ENCODE measurements at places on chromosomes 5 and 9.
A peak's percentile ranks its signal among the peaks of the same experiment; 100 is the strongest.

DNA sequence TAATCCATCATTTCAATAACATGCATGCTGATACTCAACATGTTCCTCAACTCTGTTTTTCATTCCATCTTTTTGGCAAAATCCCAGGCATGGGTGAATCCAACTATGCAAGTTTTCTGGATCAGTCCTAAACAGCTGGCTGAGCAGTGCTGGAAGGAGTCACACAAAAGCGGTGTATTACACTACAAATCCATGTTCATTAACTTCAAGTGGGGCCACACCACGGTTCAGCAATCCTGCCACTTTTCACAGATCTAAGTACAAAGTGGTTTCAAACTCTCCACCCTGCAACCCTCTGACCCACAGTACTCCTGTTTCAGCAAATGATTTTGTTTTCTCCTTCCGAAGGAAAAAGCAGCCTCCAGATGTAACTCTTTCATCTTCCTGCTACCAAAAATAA, 222.5 kb downstream of the EPB41L4A start:
- no peak for DNase-seq

- DNase-seq, result no peak
Measured at GRCh38 chr9:2363781-2364180, 257.8 kb upstream of the VLDLR start.

- DNase-seq, result no peak
Measured at GRCh38 chr5:154176181-154176580, 14.4 kb upstream of the GALNT10 start.

GRCh38 chr5:2626572-2626971, 124.9 kb downstream of the IRX2 start:
- DNase-seq, result no peak

DNA sequence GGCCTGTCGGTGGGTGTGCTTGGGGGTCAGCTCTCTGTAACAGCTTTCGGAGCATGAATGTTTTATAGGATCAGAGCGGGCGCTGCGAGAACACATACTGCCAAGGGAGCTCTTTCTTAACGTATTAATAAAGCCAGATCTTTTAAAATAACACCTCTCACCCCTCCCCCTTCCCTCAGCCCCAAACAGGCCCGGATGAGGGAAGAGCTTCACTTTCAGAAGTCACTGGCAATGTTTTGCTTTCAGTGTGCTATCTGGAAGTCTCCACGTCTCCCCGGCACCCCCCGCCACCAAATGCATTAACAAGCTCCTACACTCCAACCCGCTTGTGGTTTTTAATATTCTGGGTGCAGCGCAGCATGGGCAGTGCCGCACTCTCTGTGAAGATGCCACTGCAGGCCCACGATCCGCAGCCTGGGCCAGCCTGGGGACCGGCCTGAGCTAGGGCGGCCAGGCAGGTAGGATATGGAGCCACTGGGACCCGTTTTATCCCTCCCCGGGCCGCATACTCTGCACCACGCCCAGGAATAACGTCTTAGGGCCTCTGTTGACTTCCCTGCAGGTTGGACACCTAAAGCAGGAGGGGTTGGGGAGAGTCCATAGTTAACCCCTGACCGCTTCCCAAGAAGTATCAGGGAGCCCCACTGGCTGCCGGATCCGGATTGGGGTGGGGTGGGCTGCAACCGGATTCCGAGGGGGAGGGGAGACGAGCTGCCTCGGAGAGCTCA, 12.6 kb downstream of the NR2F1 start:
- no peak for DNase-seq

GRCh38 chr9:111176511-111176910, 138.2 kb upstream of the LPAR1 start:
- no peak for DNase-seq

DNA sequence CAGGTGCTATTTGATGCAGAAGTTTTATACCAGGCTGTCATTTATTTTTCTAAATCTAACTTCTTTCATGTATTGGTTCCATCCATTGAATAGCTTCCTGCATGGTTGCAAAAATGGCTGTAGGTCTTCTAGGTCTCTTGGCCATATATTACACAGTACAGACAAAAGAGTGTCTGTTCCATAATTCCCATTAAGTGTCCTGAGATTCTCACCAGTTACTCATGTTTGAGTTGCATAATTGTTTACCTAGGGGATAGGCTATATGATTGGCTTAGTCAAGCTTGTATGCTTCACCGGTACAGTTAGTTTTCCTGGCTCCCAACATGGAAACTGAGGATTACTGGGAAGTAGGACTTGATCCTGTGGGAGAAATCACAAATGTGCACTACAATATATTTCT, 399.4 kb upstream of the NUDT12 start:
- DNase-seq, result no peak

DNA sequence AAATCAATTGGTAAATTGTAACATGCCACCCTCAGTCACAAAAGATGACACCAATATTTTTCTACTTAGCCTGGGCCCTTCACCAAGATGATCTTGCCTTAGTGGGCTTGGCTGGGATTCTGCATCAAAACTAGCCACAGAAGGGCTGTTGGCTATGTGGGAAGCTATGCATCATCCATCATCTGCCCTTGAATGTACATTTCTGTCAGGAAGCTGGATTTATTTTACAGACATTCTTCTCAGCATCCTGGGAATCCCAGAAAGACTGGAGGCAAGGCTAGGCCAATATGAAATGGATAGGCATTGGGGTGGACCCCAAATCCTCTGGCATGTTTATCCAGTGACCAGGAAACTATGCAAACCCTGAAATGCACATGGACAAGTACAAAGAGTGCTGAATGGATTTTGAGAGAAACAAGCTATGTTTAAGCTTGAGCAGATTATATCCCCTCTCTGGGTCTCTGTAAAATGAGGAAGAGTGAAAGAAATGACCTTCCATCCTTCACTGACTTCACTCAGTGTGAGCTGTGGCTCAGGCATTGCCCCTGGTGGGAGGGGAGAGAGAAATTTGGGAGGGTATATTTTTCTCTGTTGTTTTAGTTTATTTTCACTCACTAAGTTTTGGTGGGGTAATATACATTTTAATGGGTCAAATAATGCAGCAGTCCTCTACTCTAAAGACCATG, 283.6 kb downstream of the EBF1 start:
- no peak for DNase-seq

DNA sequence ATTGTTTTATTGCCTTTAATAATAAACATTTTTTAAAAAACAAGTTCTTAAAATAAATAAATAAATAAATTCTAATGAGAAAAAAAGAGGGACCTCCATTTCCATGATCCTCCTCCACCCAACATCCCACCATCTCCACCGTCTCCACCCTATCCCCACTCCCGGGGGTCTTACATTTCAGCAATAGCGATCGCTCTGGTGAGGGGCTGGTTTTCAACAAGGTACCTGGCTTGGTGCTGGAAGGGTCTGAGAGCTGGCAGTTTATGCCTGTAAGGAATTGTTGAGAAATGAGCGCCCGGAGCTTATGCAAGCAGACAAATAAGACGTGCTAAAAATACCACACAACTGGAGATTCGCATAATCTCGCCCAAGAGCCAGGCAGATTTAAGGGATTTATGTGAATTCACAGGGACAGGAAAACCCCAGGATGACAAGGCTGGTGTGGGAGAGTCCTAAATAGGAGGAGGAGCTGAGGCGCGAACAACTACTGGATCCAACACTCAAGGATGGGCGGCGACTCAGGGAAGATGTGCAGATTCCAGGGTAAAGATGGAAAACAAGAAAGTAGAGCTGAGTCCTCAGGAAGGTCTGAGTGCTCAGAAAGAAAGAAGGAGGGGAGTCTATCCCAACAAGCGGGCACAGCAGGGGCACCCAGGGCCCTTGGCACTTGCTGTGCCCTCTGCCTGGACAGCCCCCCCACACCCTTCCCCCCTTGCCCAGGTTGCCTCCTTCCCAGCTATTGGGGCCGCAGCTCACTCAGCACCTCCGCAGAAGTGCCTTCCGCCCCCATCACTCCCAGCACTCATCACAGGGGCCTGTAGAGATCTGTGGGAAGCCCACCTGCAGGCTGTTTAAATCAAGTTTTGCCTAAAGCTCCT, 27.0 kb downstream of the TRIM14 start:
- no peak for DNase-seq

- DNase-seq, result no peak
Measured at GRCh38 chr5:54325610-54326311, 15.4 kb upstream of the ARL15 start.

GRCh38 chr5:83124593-83124992, 47.2 kb downstream of the XRCC4 start:
- no peak for DNase-seq

GRCh38 chr5:29744618-29745017, 1448.9 kb upstream of the CDH6 start:
- no peak for DNase-seq

DNA sequence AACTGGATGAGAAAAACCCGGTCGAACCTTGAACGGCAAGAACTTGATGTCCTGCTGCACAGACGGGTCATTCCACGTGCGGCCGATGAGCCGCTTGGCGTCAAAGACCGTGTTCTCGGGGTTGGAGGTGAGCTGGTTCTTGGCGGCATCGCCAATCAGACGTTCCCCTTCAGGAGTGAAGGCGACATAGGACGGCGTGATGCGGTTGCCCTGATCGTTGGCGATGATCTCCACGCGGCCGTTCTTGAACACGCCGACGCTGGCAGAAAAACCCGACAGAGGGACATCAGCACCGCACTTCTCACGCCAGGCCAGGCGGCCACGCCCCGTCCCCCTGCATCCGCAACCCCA, 519 bp downstream of the HSPA5 start:
- DNase-seq, result peak; percentile 19

DNA sequence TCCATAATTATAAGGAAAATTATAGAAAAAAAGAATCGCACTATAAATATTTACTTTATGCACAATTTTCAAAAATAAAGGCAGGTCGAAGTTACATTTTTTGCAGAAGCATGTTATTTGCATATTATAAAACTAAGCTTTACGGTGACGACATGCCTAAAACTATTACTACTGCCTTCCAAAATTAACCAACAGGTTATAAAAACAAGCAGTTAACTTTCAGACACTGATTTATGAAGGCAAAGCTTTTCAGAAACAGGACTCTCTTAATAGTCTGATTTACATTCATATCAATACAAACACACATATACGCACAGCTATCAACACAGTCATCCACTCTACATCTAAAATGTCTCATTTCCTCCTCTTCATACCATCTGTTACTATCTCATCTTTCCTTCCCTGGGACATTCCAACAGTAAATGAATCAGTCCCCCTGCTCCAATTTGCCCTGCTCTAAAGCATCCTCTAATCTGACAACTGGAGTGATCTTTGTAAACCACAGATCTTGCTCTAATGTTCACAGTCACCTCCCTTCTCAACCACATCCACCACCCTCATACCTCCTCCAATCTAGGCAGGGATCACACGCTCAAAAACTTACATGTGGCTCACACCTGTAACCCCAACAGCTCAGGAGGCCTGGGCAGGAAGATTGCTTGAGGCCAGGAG, 21.6 kb downstream of the FBXW11 start:
- DNase-seq, result no peak

DNA sequence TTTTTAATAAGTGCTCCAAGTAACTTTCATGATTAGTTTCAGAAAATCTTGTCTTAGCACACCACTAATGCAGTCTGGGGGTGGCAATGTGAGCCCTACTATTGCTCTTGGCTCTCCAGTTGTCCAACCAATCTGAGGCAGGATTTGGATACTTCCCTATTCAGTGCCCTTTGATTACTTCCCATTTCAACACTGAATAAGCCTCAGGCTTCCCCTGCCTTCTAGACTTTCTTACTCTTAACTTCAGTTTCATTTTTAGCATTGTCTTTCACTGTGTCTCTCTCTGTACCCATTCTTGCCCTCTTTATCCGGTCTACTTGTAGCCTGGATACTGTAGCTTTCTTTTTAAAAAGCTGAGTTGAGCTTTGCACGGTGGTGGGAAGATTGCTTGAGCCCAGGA, 186.1 kb downstream of the C9orf152 start:
- DNase-seq, result no peak

- DNase-seq, result no peak
Measured at GRCh38 chr5:107670932-107671741, at the start of gene EFNA5. Gene EFNA5, minus strand, starts transcription at chr5:107670937.

GRCh38 chr5:65989158-65989557, 62.8 kb downstream of the ERBIN start:
- DNase-seq, result no peak

DNA sequence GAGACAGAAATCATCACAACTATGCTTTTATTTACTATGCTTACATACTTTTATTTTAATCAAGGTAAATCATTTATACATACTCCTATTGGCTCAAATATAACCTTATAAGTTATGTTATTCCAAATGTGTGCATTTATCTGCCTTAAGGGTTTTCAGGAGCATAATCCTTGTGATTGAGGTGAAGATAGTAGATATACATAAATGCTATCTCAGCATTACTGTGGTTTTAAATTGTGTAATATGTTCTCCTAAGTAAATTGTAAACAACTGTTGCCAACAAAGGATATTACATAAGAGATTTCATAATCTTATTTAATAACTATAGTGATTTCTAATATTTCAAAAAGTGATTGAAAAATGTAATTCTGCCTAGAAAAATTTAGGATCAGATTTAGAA, 1374.8 kb upstream of the DMAC1 start:
- DNase-seq, result no peak

DNA sequence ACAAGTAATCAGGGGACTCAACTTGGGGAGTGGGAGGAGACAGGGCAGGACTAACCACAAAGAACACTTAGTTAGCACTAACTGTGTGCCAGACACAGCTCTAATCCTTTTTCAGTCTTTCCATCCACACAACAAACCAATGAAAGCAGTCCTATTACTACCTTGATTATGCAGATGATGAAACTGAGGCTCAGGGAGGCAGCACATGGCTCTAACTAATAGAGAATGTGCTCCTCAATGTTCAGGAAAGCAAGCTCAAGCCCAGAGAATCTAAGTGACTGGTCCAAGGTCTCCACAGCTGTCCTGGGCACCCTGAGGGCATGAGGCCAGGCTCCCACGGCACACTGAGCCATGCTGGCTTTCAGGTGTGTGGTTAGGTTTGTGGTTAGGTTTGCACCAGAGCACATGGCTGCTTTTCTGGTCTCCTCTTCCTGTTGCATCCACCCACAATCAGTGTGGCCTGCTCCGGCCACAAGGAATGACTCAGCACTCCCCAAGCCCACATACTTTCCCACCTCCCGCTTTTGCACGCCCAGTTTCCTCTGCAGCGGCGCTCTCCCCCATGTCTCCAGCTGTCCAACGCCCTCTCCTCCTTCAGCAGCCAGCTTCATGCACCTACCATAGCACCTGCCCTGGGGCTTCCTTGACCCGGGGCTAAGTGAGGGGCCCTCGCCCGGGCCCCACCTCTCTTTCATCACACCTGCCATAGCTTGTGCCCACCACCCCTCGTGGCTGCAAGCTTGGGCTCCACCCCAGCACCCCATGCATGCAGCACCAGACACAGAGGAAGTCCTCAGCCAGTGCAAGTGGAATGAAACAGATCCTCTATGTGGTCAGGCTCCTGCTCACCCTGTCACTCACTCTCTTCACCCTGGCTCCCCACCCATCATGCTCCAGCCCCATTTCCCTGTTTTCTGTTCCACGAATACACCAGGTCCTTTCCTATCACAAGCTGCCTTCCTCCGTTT, 133.1 kb downstream of the GABBR2 start:
- DNase-seq, result no peak

GRCh38 chr5:76391014-76391413, 12.1 kb upstream of the IQGAP2 start:
- DNase-seq, result no peak

GRCh38 chr5:124728331-124728967, 18.0 kb downstream of the ZNF608 start:
- DNase-seq, result no peak

- no peak for DNase-seq
Measured at GRCh38 chr5:38742821-38743220, 103.0 kb upstream of the OSMR start.

All from activated CD8-positive, alpha-beta memory T cell treated with anti-CD3 and anti-CD28 coated beads for 4 hours (primary cell).